ENCODE measurements at places on chromosomes 1 and 21.
A peak's percentile ranks its signal among the peaks of the same experiment; 100 is the strongest.

GRCh38 chr1:7557301-7557891, 213.7 kb upstream of the VAMP3 start:
- DNase-seq = no peak

GRCh38 chr1:99180343-99180808, 83.9 kb upstream of the PLPPR4 start:
- DNase-seq = peak; percentile 68

- no peak for DNase-seq
Measured at GRCh38 chr1:225950905-225951497, 10.0 kb upstream of the LEFTY2 start.

DNA sequence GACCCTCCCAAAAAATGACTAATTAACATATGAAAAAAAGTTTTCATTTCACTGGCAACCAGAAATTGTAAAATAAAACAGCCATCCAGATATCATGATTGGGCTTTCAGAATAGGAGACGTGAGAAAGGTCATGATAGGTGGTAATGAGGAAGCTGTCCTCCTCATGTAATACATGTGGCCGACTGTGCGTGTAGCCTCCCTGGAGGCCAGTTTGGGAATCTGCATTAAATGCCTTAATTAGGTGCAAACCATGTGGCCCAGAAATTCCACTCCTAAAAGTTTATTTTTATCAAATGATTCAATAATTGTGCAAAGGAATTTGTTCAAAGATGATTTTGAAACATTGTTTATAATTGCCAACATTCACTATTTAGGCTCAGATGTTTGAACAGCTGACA, 127.6 kb upstream of the C1orf105 start:
- DNase-seq = peak; percentile 2

- DNase-seq = no peak
Measured at GRCh38 chr1:158008630-158009029, 15.2 kb downstream of the KIRREL1 start.

GRCh38 chr1:56525489-56526041, 53.8 kb downstream of the PLPP3 start:
- DNase-seq = peak; percentile 45

GRCh38 chr1:177429234-177429633, 258.5 kb downstream of the BRINP2 start:
- DNase-seq = no peak

- peak; percentile 39 for DNase-seq
Measured at GRCh38 chr1:233614173-233614742, 352 bp downstream of the KCNK1 start.

DNA sequence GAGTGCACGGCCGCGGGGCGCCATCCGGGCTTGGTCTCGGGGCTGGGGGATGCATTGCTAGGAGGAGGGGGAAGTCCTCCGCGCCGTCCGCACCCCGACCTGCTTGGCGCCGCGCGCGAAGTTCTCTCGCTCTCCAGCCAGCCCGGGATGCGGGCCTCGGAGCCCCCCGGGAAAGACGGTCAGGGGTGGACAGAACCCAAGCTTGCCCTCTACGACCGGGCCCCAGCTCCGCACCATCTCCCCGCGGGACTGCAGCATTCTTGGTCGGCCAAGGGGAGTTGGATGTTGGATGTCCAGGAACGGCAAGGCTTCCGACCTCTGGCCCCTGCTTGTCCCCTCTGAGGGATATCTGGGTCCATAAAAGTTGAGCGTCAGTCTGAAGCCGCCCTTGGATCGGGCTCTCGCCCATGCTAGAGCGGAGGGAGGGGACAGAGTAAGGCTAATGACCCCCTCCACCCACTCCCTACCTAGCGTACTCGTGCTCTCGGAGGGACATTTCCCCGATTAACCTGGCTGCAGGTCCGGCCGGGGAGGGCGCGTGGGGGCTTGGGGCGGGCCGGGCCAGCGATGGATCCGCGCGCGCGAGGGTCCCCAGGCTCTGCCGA, 522 bp downstream of the DISP3 start:
- DNase-seq = no peak

DNA sequence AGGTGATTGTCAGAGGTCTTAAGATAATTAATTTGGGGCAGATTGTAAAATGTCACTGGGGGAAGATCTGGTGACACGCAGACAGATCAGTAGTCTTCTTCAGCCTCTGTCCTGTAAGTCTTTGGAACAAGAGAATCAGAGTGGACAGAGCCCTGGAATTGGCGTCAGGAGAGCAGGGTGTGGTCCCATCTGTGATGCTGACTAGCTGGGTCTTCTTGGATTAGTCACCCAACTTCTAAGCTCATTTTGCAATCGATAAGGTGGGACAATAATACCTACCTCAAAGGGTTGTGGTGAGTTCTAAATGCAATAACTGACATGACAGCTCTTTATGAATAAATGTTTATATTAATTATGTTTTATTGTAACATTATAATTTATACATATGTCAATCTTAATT, 4.8 kb downstream of the FASLG start:
- DNase-seq = no peak

GRCh38 chr21:34343347-34343746, 20.5 kb upstream of the KCNE2 start:
- DNase-seq = no peak

- peak; percentile 85 for DNase-seq
Measured at GRCh38 chr1:155970531-155971167, 7.7 kb downstream of the ARHGEF2 start.

GRCh38 chr1:206590025-206590758, 22.1 kb downstream of the EIF2D start:
- DNase-seq = peak; percentile 67

- no peak for DNase-seq
Measured at GRCh38 chr1:54456361-54456760, 50.2 kb upstream of the SSBP3 start.

GRCh38 chr1:206513312-206514111, 6.2 kb downstream of the RASSF5 start:
- DNase-seq = peak; percentile 90

DNA sequence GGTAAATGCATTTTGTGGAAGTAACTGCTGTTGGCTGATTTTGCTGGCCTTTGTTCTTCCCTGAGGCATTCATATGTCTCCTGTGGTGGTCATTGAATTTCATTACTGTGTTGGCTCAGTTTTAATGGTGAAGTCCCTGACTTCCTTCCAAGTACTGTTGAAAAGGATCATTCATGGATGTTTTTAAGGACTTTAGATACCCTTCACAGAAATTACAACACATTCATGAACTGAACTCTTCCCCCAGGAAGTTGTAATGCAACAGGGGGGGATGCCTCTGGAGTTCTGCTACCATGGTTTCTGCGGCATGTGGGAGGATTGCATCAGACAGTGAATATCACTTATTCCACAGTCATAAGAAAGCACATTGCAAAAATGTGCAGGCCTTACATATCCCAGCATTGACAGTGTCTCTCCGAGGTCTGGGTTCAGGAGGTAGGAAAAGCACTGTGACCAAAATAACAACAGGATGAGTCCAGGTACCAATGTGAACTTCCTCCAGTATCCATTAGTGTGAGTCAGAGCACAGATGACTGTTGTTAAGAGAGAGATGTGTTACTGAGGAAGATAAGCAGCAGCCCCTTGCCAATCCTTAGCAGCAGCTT, 2.1 kb upstream of the RAB3GAP2 start:
- DNase-seq = no peak

GRCh38 chr1:18233176-18233864, 125.7 kb downstream of the IGSF21 start:
- DNase-seq = no peak

DNA sequence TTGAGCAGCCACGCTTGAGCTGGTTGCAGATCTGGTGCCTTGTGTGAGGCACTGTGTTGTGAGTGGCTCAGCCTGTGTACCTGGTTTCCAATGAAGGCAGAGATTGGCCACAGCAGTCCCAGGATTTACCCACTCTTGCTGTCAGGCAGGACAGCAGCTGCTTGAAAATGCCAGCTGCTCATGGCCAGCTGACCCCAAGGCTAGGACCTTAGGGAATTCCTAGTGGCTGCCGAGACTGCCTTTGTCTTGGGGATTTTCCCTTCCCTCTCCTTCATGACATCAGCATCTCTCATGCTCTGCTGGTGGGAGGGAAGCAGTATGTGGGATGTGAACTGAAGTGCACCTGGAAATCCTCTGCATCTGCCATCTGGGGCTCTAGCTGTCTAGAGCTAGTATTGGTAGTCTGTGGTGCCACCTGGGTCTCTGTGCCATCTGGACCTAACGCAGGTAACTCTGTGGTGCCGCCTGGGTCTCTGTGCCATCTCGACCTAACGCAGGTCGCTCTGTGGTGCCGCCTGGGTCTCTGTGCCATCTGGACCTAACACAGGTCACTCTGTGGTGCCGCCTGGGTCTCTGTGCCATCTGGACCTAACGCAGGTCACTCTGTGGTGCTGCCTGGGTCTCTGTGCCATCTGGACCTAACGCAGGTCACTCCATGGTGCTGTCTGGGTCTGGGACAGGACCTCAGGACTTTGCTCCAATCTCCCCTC, 3.8 kb upstream of the LRRC47 start:
- no peak for DNase-seq

DNA sequence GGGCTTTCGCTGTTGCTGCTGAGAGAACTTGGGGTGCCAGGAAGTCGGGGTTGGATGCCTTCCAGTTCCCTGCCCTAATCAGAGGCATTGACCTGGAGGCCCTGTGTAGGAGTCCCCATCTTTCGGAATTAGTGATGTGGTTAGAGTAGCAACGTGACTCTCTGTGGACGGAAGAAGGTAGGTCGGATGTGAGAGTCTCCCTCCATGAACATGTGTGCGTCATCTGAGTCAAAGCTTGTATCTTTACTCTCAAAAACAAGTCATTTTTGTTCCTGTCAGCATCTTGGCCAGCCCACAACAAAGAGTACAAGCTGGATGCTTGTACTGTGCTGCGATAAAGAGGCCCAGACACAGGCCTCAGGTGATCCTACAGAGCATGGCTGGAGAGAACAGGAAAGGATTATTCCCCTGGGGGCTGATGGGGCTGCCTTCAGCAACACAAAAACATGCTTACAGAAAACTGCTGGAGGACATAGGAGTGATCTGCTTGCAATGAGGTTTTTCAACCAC, 31.0 kb upstream of the IL10 start:
- no peak for DNase-seq

GRCh38 chr1:155017946-155018316, 15.3 kb downstream of the ZBTB7B start:
- DNase-seq = no peak

DNA sequence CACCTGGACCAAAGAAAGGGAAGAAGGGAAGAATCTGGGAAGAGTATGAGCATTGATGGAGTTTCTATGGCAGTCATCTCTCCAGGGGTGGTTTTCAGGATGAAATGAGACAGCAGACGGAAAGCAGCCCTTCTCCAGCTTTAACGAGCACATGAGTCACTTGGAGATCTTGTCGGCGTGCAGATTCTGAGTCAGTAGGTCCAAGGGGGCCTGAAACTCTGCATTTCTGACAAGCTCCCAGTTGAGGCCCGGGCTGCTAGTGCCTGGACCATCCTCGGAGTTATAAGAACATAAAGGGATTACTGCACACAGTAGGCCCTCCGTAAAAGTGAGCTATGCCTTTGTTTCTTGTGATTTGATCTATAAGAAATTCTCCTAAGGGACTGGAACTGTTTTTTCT, 17.6 kb downstream of the HSPG2 start:
- DNase-seq = peak; percentile 77

GRCh38 chr1:181541947-181542346, 58.6 kb downstream of the CACNA1E start:
- no peak for DNase-seq

DNA sequence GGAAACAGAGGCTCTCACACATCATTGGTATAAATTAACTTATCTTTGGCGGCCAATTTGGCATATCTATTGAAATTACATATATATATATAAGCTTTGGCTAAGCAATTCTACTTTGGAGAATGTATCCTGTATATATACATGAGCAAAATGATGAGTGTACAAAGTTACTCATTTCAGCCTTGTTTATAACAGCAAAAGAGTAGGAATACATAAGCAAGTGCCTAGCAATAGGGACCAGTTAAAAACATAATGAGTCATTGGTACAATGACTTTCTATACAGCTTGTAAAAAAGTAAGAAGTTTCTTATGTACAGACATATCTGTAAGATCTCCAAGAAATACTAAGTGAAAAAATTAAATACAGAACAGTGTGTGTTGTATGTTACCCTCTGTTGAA, 190.8 kb downstream of the LTN1 start:
- no peak for DNase-seq

- peak; percentile 44 for DNase-seq
Measured at GRCh38 chr1:46166521-46167462, 8.1 kb upstream of the TSPAN1 start.

DNA sequence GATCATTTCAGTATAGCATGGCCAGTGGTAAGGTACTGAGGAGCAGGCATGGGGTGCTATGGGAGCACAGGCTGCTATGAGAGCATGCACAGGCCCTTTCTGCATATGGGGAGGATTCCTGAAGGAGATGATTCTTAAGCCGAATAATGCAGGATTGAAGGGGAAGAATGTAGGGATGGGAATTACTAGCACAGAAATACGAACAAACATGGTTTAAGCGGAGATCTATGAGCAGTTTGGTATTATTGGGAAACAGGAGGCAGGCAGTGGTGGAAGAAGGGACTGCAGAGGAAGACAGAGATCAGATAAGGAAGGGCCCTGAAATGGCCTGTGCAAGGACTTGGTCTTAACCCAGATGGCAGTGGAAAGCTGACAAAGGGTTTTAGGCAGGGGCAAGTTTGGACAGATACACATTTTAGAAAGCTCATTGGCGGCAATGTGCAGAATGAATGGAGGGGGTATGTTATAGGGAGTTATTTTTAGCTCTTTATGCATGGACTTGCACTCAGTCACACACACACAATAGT, 1.7 kb downstream of the OSCP1 start:
- no peak for DNase-seq

DNA sequence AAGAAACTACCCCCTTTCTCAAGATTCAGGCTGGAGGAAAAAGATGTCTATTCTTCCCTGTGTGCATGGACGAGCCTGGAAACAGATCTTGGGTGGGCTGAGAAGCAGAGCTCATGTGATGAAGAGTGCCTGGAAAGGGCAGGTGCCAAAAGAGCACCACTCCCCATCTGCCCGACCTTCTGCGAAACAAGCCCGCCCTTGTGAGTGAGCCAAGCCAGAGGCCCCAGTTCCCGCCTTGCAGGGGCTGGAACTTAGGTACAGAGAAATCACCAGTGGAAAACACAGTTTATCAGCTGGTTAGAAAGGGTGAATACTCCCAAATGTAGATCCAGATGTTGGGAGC, 26.7 kb upstream of the A3GALT2 start:
- DNase-seq = no peak

DNA sequence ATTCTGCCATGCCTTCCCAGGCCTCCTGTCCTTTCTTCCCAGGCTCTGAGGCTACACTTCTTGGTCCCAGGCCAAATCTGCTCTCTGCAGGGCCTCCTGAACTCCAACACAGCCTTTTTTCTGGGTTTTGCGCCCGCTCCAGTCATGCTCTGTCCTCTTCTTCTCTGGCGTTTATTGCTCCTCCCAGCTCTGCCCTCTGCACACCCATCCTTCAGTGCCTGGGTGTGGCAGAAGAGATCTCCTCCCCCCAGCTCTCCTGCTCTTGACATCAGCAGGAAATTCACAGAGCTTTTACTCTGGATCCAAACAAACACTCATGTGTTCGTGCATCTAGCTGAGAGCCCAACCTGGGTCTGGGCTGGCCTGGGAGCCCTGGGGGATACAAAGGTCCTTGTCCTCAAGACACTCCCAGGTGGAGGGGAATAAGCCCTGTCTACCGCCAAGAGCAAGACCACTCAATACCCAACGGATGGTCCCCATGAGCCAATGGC, 22.9 kb upstream of the EPS8L3 start:
- DNase-seq = no peak

Measured in AG08395 (cell line).